ENCODE measurements at places on chromosomes 16 and 17. TPM values are rescaled to one million over a fixed set of nuclear protein-coding genes. Genes with fewer than 3 reads are reported as not detected.

DNA sequence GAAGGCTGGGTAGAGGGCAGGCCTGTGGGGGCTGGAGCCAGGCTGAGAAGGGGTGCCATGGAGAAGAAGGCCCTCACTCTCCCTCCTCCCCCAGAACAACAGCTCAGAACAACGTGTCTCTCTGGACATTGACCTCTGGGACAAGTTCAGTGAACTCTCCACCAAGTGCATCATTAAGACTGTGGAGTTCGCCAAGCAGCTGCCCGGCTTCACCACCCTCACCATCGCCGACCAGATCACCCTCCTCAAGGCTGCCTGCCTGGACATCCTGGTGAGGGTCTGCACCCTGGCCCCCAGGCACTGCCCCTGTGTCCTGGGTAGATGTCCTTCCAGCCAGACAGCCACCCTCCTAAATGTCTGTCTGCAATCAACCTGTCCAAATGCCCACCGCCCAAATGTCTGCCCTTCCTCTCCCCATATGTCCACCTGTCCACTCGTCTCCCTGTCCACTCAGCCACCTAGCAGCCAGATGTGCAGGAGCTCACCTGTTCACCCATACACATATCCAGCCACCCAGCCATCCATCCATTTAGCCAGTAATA lies 12.2 kb downstream of the GJD3 start:
- no peak for DNase-seq

DNA sequence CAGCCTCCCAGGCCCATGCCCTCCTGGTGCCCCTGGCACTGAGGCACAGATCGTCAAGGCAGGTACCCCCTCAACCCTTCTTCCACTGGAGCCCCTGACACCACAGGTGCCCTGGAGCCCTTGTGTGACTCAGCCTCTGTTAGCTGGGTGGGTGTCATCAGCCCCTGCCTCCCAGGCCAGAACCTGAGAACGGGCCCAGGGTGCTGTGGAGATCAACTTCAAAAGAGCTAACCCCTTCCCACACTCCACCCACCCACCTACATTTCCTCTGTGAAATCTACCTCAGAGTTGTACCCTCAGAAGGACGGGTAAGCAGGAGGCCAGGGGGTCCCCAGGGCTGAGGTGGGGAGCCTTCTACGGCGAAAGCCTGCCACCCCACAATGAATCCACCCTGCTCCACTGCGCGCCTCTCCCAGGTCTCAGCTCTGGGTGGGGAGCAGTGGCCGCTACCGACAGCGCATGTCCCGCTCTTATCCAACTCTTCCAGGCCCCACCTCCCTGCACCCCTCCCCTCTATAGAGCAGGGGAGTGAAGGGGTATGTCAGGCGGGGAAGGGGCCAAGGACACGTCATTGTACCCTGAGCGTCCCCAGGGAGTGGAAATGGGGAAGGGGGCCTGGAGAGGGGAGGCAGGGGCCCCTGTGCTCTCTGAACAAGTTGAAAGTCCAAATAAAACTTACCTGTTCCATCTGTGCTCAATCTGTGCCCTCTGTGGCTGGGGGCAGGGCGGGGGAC lies 17.6 kb downstream of the TBKBP1 start:
- no peak for DNase-seq

DNA sequence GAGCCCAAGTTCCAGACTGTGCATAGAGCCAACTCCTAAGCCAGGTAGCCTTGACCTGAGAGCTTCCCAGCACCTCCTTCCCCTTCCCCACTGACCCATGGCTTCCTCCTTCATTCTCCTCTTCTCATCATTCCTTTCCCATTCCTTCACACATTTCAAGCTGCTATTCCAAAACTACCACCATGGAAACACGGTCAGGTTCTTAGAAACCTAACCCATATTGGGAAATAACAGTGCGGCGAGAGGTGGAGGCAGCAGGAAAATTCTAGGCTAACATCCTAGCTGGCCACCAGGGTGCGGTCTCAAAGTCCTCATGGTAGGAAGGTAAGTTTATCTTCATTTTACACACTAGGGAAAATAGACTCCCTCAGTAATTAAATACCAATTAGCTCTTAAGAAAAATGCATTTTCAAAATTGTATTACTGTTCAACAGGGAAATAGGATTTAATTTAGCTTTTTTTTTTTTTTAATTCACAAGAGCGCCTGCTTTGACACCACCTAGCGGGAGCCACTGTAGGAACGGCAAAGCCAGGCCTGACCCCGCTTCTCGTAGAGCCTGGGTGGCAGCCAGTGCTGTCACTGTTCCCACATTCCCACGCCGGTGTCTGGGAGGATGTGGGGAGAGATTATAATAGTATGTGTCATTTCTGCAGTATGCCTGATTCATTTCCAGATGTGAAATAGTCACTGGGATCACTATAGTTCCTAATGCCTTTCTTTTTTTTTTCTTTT lies 14.0 kb upstream of the SPHK1 start:
- peak; percentile 77 for DNase-seq

DNA sequence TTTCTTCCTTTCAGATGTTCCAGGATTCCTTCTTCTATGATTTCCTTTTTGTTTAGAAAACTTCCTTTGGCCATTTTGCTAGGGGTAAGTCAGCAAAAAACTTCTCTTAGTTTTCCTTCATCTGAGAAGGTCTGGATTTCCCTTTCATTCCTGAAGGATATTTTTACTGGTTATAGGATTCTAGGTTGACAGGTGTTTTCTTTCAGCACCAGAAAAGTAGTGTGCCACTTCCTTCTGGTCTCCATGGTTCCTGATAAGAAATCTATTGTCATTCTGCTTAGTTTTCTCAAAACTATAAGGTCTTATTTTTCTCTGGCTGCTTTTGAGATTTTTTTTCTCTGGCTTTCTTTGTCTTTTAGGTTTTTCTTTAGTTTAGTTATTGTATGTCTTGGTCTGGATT lies 27.6 kb downstream of the MPRIP start:
- DNase-seq, result no peak

GRCh38 chr16:84723906-84724305 lies 24.1 kb downstream of the USP10 start:
- DNase-seq, result no peak

- DNase-seq, result no peak
Measured at GRCh38 chr17:40430272-40431230, 12.7 kb upstream of the IGFBP4 start.

- DNase-seq, result no peak
Measured at GRCh38 chr16:77212741-77213541, 13.7 kb downstream of the SYCE1L start.

DNA sequence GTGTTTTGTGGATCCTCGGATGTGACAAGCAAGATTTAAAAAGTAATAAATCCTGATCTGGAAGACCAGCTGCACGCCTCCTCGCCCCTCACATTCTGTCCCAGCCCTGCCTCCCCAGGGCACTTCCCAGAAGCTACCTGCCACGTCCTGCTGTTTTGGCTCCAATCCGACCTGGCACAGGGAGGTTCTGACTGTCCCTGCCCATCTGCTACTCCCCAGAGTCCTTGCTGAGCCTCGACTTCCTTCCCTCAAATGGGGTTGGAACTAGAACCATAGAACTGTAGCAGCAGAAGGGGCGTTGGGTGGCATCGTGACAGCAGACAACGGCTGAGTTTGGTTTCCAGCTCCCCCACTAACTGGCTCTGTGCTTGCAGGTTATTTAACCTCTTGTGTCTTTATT lies 71.7 kb downstream of the RPH3AL start:
- DNase-seq, result no peak

- DNase-seq, result no peak
Measured at GRCh38 chr17:73783945-73784603, 139.8 kb upstream of the SDK2 start.

GRCh38 chr16:73210686-73211085 lies 162.8 kb upstream of the ZFHX3 start:
- DNase-seq, result no peak

- no peak for DNase-seq
Measured at GRCh38 chr16:5235119-5235518, 137.5 kb upstream of the EEF2KMT start.

- DNase-seq, result no peak
Measured at GRCh38 chr17:67982034-67982640, 14.1 kb downstream of the C17orf58 start.

The MT1F gene
- total RNA-seq, result 3.9 TPM

The ZG16 gene
- not detected for total RNA-seq

The ELMO3 gene
- total RNA-seq, result 1.4 TPM

The BICDL2 gene
- total RNA-seq, result not detected

The BCAR1 gene
- 116 TPM for total RNA-seq

The HAS3 gene
- total RNA-seq, result 2.7 TPM
